Activated naive CD8-positive, alpha-beta T cell treated with anti-CD3 and anti-CD28 coated beads, Interleukin-2, amount 50 U/mL, for 24 hours (primary cell): ENCODE measurements at places on chromosomes 1 and 21.

DNA sequence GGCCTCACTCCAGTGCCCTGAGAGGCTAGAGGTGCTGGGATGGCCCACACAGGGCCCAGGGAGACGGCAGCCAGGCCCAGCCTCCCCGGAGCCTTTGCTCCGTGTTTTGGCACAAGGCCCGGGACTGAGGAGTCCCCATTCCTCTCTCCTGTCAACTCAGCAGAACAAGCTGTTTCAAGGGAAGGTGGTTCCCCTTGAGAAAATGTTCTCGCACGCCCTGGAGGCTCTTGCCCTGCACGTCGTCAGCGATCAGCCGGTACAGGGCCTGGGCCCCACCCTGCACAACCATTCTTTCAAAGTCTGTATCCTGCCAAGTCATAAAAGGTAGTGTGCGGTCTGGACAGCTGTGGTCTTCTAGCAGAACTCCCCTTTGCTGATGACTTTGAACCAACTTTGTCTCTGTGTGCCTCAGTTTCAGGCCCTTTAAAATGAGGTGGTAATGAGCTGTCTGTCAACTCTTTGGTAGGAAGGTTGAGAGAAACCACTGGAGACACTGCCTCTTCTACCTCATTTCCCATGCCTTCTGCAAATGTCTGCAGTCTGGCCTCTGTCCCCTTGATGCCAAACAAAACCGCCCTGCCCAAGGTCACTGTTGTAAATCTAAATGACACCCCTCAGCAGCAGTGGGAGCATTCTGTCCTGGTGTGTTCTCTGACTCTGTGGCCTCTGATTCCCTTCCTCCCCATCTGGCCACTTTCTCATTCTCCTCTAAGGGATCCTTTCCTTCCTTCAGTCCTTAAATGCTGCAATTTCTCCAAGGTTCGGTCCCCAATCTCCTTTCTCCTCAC lies 138.6 kb upstream of the JUN start:
- peaks cover 22% of the 10 kb centered on the region for H3K4me1 ChIP-seq
- DNase-seq = peak; percentile 52
- no peak overlapping the region for H3K4me3 ChIP-seq
- H3K27ac ChIP-seq = peak overlapping the region; percentile 43

GRCh38 chr1:204453141-204453772 lies 41.3 kb downstream of the PIK3C2B start:
- peak; percentile 68 for DNase-seq
- peak overlapping the region; percentile 79 for H3K27ac ChIP-seq
- H3K4me3 ChIP-seq = peak overlapping the region; percentile 41
- peaks cover 40% of the 10 kb centered on the region for H3K4me1 ChIP-seq
- H3K27me3 ChIP-seq = no peaks in the 10 kb centered on the region
- peaks cover 17% of the 10 kb centered on the region for H3K36me3 ChIP-seq

DNA sequence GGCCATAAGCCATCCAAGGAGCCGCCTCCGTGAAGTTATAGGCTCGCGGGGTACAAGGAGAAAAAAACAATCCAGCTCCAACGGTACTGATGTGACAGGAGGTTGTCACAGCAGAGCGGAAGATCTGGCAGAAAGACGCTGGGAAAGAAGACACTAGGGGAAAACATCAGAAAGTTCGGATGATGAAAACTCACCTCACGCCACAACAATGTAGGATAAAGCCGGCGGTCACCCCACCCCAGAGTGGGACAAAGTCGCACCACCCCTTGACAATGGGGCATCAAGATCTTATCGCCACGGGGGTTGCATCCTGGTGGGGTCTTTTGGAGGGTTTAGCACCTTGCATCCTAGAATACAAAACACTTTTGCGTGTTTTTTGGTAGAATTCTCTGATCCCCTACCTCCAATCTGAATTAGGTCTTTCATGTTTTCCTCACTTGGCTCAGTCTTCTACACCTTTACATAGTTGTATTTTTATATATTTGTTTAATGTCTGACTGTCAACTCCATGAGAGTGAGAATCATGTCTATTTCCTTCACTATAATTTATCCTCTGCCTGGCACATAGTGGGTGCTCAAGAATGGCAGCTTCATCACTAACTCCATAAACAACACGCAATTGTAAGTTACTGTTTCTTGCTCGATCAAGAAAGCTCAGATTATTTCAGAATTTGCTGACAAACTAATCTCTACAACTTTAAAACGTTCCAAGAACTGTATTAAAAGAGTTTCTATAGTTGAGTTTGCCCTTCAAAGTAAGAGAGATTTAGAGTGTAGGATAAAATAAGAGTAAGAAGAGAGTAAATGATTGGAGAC lies 611 bp upstream of the ZSWIM5 start:
- peaks cover 35% of the 10 kb centered on the region for H3K4me1 ChIP-seq
- H3K27me3 ChIP-seq = peaks cover 31% of the 10 kb centered on the region
- H3K27ac ChIP-seq = peak overlapping the region; percentile 79

GRCh38 chr1:233357595-233358397 lies 30.3 kb downstream of the MAP3K21 start:
- H3K4me1 ChIP-seq = peaks cover 20% of the 10 kb centered on the region
- H3K4me3 ChIP-seq = no peak overlapping the region
- H3K36me3 ChIP-seq = peaks cover 3% of the 10 kb centered on the region
- H3K27ac ChIP-seq = peak overlapping the region; percentile 63

DNA sequence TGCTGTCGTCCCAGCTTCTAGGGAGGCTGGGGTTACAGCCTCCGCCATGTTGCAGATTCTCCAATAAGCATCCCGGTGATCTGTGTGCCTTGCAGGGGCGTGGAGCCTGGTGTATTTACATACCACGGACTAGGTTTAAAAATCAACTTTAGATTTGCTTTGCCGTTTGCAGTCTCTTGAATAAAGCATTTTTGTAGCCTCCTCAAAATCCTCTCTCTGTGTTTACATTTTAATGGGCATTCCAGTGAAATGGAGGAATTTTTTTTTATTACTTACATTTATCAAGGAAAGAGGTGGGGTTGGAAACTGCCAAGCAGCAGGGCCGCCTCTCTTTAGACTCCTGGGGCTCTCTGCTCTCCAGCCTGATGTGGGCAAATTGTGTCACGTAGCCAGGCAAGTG lies 437.5 kb upstream of the VAMP3 start:
- H3K4me1 ChIP-seq = no peaks in the 10 kb centered on the region
- no peaks in the 10 kb centered on the region for H3K36me3 ChIP-seq
- no peaks in the 10 kb centered on the region for H3K27me3 ChIP-seq
- no peak overlapping the region for H3K27ac ChIP-seq
- no peak for DNase-seq

DNA sequence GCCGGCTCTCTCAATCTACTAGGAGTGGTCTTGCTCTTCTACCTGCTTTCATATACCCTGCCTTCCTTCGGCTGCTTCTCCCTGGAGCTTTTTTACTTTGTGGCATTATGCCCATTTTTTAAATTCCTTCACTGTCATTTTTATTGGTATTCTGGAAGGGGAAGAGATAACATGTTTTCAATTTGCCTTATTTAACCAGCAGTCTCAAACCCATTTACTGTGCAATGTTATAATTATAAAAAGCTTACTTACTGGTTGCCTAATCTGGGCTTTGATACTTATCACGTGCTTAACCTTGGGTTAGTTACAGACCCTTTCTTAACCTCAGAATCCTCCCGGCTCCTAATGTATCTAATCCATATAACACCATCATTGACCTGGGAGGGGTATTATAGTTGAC lies 128.1 kb downstream of the SIPA1L2 start:
- no peaks in the 10 kb centered on the region for H3K36me3 ChIP-seq
- H3K4me3 ChIP-seq = no peak overlapping the region
- DNase-seq = no peak
- H3K27me3 ChIP-seq = no peaks in the 10 kb centered on the region

GRCh38 chr1:119731741-119732430 lies 20.2 kb downstream of the PHGDH start:
- H3K27me3 ChIP-seq = no peaks in the 10 kb centered on the region
- H3K4me1 ChIP-seq = no peaks in the 10 kb centered on the region
- no peak overlapping the region for H3K4me3 ChIP-seq
- no peak for DNase-seq

GRCh38 chr21:29499734-29500343 lies 201.1 kb downstream of the BACH1 start:
- peak; percentile 5 for DNase-seq
- H3K27ac ChIP-seq = no peak overlapping the region
- H3K4me1 ChIP-seq = peaks cover 2% of the 10 kb centered on the region
- no peak overlapping the region for H3K4me3 ChIP-seq
- H3K36me3 ChIP-seq = peaks cover 19% of the 10 kb centered on the region
